ENCODE measurements at places on chromosomes 2 and 18.

DNA sequence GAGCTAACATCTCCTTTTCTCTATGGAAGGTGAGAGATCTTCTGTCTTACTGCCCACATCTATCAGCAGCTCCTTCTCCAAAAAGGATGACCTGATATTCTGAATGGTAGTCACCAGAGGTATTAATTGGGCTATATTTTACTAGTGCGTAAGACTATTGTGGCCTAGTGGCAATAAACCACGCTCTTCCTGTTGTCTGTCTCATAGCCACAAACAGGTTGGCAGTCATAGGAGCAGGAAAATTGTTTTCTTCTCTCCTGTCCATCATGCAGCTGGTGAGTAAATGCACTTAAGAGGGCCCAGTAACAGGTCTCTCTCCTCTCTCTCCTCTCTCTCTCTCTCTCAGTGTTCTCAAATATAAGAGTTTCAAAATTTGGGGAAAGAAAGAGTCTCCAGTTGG is 856.8 kb upstream of the ACVR2A start:
- no peak for DNase-seq

DNA sequence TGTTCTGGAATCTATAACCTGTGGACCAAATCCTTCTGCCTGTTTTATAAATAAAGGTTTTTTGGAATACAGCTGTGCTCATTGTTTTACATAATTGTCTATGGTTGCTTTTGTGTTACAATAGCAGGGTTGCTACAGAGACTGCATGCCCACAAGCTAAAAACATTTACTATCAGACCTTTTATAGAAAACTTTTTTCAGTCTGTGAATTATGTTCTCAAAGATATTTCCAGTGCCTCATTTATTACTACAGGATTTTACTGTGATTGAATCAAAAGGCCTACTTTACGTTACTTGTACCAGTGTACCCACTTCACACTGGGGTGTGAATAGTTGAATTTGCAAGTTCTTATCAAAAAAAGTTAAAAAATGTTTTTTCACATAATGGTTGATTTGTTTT is 7.0 kb downstream of the KIAA1328 start:
- DNase-seq: no peak

- no peak for DNase-seq
Measured at GRCh38 chr2:178263159-178263860, 69.0 kb downstream of the OSBPL6 start.

DNA sequence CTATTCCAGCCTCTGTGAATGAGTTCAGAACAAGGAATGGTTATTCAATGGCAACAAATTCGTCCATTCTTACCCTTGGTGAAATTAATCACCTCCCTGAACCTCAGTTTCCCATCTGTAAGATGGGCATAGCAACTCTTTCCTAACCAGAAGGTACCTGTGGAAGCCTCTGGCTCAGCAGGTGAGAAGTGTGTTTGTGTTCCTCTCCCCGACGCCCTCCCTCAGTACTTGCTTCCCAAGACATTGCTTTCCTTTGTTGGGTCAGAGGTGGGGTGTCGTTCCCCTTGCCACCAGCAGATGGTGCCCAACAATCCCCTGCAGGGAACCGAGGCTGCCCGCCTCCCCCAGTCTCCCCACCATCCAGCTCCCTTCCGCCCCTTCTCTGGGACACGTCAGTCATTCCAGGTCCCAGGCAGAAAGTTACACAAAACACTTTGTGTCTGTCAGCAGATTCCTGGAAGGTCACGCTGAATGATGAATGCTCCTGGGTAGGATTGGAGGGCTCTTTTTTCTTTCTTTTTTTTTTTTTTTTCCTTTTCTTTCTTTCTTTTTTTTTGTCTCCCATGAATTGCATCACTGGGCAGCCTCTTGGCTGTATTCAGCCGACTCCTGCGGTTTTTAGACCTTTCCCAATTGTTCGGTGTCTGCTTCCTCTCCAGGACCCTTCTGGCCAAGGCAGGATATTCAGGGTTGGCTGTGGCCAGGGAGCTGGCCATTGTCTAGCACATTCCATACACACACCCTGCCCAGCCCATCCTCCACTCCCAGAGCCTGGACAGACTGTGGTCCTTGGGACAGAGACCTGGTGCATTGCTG is 117.3 kb downstream of the LPIN1 start:
- peak; percentile 35 for DNase-seq

DNA sequence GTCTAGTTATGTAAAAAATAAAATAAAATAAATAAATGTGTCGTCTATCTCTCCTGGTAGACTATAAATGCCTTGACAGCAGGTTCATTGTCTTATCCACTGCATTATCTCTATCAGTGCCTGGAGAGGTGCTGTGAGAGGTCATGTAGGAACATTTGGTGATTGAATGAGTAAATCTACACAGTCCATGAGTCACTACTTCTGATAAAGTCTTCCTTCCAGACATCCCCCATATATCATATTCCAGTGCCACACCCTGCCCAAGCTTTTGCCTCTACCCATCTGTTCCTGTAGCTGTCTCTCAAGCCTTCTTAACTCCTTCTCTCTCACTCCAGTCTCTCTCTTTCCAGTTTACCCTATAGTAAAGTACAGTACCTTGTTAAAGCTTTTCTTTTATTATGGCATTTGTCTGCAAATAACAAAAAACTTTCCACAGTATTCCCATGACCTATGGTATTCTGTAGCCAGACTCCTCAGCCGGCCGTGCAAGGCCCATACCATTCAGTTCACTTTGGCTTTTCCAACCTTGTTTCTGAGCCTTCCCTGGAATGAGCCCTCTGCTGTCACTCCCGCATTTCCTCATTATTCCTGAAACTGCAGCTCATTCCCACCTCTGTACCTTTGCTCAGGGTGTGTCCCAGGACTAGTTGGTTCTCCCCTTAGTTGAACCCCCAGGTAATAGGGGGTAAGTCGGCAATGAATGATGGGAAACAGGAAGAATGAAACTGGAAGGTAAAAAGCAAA is 37.5 kb downstream of the ANXA4 start:
- DNase-seq: no peak

DNA sequence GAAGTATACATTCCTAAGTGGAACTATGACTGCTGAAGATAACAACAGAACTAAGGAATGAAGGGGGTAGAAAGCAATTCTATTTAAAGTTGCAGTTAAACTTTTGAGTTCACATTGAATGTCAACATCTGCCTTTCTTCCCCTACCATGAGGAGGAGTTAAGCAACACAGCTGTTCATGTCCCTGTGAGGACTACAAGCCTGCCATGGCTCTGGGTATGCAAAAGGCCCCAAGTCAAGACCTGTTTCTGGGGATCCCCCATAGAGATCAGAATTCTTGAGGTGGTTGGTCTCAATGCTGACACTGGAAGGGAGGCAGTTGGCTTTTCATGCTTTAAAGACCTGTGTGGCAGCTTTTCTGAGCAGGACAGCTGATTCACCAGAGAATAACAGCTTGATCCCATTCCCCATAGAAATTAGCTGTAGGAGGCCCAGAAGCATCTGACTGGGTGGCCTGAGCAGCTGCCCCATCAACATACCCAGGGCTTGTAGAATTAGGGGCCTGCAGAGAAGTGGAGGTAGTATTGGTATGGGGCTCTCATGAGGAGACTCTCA is 131.0 kb downstream of the SETBP1 start:
- DNase-seq: no peak

- no peak for DNase-seq
Measured at GRCh38 chr18:11035376-11035775, 114.0 kb downstream of the PIEZO2 start.

DNA sequence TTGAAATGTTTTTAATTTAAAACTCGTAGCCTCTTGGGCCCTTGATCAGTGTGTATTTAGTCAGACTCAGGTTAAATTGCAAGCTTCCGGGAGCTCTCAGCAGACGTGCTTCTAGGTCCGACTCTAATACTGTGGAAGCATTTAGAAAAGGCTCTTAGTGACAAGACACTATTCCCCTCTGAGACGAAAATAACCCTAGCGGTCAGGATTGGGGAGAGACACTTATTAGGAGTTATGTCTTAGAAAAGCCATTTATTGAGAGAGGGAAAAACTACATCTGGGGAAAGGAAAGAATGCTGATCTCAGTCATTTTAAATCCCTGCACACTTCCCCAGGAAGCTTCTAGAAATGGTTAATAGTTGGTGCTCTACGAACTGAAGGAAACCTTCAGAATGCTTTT is 110.5 kb upstream of the NCK2 start:
- DNase-seq: no peak

DNA sequence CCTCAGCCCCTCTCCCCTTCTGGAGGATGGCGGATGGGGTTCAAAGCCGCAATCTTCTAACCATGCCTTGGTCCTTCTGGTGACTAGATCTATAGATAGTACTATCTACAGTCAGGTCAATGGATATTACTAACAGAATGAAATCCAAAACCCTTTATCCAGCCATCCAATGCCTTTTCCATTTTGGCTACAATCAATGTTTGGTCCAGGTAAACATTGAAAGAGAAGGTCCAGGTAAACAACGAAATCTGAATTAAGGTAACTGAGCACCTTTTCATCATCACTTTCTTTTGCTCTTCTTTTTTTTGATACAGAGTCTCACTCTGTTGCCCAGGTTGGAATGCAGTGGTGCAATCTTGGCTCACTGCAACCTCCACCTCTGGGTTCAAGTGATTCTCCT is 9.7 kb downstream of the PPP4R3B start:
- no peak for DNase-seq

GRCh38 chr2:189798312-189799029 is 14.2 kb downstream of the PMS1 start:
- no peak for DNase-seq

- no peak for DNase-seq
Measured at GRCh38 chr2:23286758-23287704, 97.9 kb upstream of the KLHL29 start.

- no peak for DNase-seq
Measured at GRCh38 chr2:27779417-27780055, 8.0 kb downstream of the MRPL33 start.

GRCh38 chr2:108905176-108905575 is 83.8 kb downstream of the EDAR start:
- DNase-seq: no peak

DNA sequence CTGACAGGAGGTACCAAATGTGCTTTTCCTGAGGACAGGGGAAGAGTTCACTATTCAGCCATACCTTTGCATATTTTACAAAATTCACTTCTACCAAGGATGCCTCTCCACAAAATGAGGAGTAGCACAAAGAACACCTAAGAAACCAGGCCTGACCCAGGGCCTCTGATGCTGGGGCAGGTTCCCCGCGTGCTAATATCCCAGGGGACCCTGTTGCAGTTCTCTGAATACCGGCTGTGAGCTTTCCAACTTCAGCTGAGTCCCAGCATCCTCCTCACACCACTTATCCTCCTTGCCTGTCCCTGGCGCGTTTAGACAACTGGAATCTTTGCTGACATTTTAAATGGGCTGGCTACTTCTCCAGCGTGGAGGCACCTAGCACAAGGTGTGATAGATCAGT is 142.3 kb downstream of the BCL2 start:
- no peak for DNase-seq

DNA sequence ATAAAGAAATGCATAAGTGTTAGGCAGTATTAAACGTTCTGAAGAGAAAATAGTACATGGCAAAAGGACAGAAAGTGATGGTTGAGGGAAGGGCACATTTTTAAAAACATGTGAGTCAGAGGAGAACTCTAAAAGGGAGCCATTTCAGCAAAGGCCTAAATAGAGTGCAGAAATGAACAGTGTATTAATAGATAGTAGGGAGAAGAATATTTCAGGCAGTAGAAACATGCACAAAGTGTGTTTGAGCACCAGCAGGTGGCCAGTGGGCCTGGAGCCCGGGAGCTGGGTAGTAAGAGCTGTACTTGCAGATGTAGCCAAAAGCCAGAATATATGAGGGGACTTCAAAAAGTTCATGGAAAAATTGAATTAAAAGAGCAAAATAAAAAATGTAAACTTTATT is 288.1 kb upstream of the FIGN start:
- DNase-seq: no peak

GRCh38 chr2:231378026-231378722 is 17.3 kb upstream of the B3GNT7 start:
- no peak for DNase-seq

DNA sequence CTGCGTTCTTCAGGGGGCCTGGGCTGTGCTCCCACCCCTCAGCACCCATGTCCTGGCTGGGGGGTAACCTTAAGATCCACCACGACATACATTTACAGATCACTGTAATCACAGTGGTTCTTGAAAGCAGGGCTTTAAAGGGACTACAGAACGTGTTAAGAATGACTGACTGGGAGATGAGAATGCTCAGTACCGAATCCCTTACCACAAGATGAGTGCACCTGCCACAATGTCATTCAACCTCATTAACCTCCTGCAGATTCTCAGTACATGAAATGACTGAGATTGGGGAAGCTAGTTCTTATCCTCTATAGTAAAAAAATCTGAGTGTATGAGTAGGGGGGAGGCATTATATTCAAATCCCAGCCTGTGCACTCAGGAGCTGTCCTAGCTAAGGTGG is 10.5 kb upstream of the PIEZO2 start:
- no peak for DNase-seq
